ENCODE measurements at places on chromosomes 11 and 22.

- no peak for DNase-seq
Measured at GRCh38 chr11:87954476-87954875, 220.8 kb downstream of the RAB38 start.

DNA sequence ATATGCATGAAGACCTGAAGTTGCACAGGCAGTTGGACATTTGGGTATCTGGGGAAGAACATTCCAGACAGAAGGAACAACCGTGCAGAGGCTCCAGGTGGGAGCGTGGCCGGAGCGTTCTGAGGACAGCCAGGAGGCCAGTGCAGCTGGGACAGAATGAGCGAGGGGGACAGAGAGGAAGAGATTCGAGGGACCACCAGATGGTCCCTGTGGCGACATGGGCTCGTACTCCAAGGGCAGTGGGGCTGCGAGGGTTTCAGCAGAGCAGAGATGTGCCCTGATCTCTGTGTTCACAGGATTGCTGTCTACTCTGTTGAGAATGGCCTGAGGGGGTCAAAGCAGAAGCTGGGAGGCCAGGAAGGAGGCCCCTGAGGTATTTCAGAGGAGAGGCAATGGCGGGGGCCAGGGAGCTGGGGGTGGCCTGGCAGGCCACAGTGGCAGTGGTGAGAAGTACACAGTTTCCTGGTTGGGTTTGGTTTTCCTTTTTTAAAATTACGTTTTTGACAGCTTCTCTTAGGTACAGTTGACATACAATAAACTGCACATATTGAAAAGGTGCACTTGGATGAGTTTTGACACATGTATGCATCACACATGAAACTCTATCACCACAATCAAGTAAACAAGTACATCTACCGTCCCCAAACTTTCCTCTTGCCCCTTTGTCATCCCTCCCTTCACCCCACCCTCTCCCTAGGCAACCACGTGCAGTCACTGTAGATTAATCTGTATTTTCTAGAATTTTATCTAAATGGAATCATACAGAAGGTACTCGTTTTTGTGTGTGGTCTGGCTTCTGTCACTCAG, 24.8 kb upstream of the SOX10 start:
- no peak for DNase-seq

DNA sequence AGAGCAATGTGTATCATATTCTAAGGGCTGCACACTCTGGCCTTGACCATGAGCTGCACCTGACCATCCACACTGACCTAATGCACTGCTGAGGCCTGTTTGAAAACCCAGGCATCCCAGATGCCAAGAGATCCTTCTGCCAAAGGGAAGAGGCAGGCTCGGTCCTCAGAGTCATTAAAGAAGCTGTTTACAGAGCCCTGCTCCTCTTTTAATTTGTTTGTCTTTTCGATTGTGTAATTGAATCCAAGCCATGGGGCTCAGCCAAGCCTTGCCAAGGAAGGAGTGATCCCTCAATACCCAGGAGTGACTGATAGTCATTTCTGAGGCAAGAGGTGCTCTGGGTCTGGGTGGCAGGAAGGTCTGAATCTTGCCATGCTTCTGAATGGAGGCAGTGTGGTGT, 94.5 kb upstream of the ISX start:
- no peak for DNase-seq

DNA sequence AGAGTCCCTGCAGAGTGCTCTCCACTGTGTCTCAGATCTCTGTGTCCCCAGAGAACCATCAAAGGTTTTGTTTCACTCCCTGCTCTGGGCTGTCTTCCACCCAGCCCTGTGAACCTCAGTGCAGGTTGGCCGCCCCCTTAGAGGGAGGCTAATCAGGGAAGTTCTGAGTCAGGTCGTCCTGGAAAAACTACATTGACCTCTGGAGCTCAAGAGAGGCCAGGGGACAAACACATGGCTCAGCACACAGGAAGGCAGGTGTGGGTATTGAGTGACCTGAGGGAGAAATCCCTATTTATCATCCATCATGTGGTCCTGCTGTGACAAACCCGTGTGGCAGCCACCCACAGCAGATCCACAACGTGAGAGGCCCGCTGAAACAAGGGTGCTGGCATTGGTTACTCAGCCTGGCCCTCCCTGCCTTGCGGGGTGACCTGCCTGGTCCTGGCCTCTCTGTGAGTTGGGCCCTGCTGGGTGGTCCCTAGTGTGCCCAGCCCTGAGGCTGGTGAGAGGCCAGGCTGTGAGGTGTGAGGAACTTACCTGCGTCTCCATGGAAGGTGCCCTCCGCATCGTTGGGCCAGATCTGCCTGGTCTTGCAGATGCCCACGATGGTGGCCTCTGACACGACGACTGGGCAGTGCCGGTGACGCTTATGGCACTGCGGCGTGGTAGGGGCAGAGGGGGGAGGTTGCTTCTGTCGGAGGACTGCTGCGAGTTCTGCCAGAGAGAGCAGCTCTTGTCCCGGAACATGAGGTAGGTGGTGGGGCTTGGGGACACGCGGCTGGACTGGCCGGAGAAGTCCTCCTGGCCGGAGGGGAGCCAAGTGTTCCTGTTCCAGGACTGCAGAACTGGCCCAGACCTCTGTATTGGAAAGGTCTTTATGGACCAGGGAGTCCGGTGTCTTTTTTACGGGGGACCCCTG, 669 bp upstream of the BCR start:
- no peak for DNase-seq

GRCh38 chr11:3153291-3153861, 11.7 kb downstream of the OSBPL5 start:
- peak; percentile 74 for DNase-seq

DNA sequence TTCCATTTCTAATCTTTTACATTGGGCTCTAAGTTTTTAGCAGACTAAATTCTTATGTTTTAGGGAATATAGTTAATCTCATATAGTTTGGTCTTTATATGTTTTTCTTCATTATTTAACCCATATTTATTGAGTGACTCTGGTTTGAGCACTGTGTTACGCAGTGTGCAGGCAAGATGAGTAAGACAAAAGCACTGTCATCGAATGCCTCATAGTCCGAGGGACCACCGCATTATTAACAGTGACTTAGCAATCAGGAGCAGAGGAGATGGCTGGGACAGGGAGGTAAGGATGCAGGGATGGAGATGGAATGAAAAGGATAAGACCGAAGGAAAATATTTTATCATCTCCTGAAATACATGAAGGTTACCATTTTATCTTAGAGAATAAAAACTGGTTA, 65.2 kb upstream of the CTSC start:
- DNase-seq = peak; percentile 34

Data from LHCN-M2 (cell line).